ENCODE measurements at places on chromosomes 5 and 9.

DNA sequence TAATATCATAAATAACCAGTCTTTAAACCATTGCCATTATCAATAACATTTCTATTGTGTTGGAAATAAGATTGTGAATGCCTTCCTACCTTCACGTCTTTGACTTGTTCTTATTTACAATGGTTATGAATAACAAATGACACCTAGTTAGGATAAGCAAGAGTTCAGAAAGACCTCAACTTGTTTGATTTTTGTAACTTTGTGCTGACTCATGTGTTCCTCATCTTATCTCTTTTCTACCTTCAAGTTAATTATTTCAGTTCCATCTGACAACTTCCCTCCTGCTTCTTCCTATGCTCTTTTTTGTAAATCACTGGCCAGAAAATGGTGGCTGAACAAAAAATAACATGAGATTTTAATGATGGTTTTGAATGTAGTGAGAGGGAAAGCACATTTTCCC, 538.5 kb upstream of the TUSC1 start:
- DNase-seq: no peak

DNA sequence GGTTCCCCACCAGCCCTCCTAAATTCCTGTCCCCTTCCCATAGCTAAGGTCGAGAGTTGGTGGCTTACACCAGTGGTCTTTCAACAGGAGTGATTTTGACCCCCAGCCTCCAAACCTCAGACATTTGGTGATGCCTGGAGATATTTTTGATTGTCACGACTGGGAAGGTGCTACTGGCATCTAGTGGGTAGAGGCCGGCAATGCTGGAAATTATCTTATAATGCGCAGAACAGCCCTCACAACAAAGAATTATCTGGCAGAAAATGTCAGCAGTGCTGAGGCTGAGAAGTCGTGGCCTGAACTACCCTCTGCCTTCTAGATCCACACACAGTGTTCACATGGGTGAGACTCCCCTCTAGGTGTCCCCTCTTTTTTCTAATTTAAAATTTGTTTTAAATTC, 69.6 kb downstream of the IL31RA start:
- DNase-seq: no peak

- no peak for DNase-seq
These were observed 474.0 kb upstream of the RGMB start for GRCh38 chr5:98299435-98299834.

GRCh38 chr9:25542319-25542718, 135.9 kb downstream of the TUSC1 start:
- no peak for DNase-seq

GRCh38 chr5:159181152-159181551, 28.2 kb downstream of the RNF145 start:
- DNase-seq: no peak

GRCh38 chr5:18043344-18043743, 409.1 kb downstream of the TAF11L14 start:
- no peak for DNase-seq

DNA sequence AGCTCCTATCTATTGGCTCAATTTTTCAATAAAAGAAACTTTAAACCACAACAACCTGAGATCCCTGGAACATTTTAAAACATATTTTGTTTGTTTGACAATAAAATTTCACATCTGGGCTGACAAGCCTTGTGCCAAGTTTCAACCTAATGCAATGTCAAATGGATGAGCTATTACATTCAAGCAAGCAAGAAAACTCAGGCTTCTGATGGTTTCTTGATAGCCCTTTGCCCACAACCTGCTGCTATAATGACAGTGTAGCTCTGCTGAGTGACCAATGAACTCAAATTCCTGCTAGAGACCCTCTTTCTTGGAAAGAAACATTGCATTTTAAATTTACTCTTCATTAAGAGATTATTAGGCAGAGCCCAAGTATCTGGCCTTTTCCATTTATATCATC, 472.9 kb downstream of the ARHGEF28 start:
- DNase-seq: no peak

DNA sequence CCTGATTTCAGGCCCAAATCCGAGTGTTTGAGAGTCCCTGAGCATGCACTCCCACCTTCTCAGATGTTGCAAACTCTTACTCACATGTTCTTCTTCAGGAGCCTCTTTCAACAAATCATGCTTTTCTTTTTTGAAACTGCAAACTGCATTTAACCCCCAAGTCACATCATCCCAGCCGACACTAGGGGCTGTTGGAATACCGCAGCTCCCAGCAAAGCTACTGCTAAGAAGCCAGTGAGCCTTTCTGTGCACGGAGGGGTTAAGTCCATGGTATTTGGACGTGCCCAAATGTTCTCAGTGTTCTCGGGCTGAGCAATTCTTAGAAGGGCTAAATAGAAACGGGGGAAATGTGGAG, 282.9 kb downstream of the NFIB start:
- no peak for DNase-seq

- no peak for DNase-seq
These were observed 21.7 kb upstream of the ADAMTSL1 start for GRCh38 chr9:18452276-18452675.

DNA sequence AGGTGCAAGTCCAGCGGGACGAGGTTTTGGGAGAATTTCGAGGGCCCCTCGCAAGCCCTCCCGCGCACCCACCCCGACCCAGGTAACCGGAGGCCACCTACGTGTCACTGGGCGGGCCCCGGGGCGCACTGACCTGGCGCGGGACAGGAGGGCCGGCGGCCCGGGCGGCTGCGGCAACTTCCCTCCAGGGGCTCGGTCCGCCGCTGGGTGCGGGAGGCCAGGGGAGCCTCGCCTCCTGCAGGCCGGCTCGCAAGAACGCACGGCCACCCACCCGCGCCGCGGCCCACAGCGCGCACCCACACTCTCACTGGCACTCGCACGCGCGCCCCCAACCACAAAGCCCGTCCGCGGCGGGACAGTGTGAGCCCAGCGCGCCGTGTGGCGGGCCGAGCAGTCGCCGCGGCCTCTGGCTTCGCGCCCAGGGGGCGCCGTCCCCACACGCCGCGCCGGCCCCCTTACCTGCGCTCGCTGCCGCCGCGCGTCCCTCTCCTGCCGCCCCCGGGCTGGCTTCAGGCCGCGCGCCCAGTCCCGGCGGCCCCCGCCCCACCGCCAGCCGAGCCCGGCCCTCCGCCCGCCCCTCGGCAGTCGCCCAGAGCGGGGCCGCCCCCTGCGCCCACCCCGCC, 451 bp downstream of the LPAR1 start:
- DNase-seq: peak; percentile 30

GRCh38 chr5:40630126-40630525, 49.6 kb upstream of the PTGER4 start:
- DNase-seq: no peak

DNA sequence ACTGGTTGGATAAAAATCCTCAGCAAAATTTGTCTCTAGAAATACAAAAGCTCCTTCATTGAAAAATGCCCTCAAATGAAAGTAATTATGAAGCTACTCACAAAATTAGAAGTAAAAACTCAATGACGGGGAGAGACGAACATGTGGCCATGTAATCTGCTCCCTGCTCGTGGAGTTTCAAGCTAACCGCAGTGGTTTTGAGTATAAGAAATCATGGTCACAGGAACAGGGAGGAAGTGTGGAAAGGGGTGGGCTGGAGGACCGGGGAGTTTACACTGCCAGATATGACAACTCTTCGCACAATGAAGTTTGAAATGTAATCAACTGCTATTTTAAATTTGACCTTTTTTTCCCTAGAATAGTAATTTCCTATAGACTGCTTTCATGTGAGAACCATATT, 765.4 kb upstream of the DMAC1 start:
- no peak for DNase-seq

GRCh38 chr5:36877667-36878391, 1.3 kb downstream of the NIPBL start:
- peak; percentile 35 for DNase-seq

GRCh38 chr5:161230221-161230620, 316.3 kb downstream of the GABRB2 start:
- DNase-seq: no peak

GRCh38 chr9:36479101-36479500, 79.0 kb upstream of the RNF38 start:
- DNase-seq: peak; percentile 66

DNA sequence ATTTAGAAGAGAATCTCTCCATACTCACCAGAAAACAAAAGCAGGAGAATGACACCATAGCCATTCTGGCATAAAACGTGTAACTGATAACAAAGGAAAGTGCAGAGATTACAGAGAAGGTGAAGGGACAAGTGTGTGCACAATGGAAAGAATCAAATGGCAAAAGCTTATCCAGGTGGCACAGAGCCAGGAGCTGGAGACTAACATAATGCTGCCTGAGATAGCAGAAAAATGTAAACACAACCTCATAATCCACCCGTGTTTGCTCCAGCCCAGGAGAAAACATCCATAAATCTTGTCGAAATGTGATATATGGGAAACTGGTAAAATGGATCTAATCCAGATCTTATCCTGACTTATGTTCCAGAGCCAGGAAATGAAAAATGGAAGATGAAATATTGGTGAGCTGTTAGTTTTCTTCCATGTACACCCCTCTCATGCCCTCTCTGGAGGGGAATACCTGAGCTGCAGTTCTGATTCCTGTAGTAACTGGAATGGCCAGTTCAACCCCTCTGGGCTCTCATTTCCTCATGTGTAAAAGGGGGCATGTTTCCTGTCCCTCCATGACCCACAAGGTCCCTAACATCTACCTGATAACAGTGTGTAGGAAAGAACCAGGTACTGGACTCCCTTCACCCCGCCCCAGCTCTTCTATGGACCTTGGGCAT, 212.3 kb upstream of the DAPK1 start:
- DNase-seq: no peak

- DNase-seq: no peak
These were observed 354.3 kb downstream of the RAB3C start for GRCh38 chr5:58937031-58937681.
